ENCODE measurements at places on chromosomes 7 and 10. TPM values are rescaled to one million over a fixed set of nuclear protein-coding genes. Genes with fewer than 3 reads are reported as not detected.

The KLF6 gene
- 217 TPM for total RNA-seq

The LRRN3 gene
- total RNA-seq: 5.0 TPM

The NPFFR1 gene
- 0.20 TPM for total RNA-seq

The ATXN7L1 gene
- total RNA-seq: 13.4 TPM

GRCh38 chr10:14483417-14483816 is 152.7 kb upstream of the FRMD4A start:
- no peak for DNase-seq

DNA sequence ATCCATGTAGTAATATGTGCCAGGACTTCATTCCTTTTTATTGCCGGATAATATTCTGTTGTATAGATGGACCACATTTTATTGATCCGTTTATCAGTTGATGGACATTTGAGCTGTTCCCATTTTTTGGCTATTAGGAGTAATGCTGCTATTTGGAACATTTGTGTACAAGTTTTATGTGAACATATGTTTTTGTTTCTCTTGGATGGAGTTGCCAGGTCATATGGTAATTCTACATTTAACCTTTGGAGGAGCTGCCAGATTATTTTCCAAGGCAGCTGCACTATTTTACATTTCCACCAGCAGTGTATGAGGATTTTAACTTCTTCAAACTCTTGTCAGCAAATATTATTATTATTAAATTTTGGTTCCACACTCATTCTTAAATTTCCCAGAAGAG is 59.2 kb downstream of the C10orf90 start:
- DNase-seq: peak; percentile 6

DNA sequence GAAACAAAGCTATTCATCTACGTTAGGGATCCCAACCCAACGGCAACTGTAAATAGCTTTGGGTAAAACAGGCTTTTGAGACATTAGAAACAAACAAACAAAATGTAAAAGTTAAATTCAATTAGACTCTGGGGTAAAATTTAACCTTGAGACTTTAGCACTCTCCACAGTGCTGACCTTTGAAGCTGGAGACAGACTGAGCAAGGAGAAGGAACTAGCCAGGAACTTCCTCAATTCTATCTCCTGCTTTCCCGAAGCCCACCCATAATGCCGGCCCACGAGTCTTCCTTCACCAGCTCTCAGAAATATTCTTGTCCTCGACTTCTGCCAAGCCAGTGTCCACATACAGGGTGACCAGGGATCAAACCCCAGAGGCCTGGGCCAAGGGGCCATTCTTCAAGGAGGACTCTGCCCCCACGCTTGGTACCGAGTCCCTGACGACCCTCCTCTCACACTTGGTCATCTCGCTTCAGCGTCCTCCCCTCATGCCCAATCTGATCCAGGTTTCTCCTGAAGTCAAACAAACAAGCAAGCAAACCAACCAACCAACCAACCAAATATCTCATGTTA is 114.1 kb downstream of the HIPK2 start:
- DNase-seq: no peak

DNA sequence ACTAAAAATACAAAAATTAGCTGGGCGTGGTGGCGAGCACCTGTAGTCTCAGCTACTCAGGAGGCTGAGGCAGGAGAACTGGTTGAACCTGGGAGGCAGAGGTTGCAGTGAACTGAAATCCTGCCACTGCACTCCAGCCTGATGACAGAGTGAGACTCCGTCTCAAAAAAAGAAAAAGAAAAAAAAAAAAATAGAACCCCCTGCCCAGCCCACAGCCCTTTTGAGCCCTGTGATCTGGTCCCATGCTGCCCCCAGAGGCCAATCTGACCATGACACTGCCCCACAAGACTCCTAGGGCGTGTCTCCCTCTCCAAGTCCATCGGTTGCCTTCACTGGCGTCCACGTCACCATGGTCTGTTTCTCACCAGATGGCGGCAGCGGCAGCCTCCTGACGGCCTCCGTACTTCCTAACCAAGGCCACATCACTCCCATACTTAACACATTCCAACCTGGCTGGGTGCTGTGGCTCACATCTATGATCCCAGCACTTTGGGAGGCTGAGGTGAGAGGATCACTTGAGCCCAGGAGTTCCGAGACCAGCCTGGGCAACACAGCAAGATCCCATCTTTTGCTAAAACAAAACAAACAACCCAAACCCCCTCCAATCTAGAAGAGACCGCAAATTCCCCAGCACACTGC is 18.0 kb downstream of the STX1A start:
- DNase-seq: no peak

DNA sequence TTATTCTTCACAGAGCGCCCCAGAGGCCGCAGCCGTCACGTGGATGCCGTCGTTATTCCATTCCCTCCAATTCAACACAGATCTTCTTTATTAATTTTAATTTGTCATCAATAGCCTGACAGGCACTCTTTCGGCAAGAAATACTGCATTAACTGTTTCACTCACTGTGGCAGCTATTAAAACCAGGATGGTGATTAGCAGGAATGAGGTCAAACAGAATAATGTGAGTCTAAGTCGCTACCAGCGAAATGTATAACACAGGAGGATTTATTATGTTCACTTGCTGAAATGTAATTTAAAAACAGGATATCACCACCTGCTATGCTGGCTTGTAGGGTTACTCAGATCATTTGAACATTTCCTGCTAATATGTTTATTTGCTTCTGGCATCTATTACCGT is 74.2 kb upstream of the MGMT start:
- DNase-seq: no peak

DNA sequence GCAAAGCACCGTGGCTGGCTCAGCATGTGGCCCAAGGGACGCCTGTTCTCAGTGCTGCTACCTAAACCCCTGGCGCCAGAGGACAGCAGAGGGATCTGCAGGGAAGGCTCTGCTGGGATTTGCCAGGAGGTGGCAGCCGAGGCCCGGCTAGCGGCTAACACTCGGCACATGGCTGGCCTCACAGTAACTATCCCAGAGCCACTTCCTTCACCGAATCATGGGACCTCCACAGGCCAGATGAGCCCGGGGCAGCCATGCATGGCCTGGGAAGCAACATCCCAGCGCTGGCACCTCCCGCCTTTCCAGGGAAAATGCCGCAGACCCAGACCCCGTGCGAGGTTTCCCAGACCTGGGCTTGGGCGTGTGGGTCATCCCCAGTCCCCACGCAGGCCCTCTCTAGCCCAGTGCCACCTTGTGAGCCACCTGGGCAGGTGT is 36.4 kb downstream of the DPYSL4 start:
- peak; percentile 83 for DNase-seq

GRCh38 chr7:92769394-92769699 is 67.0 kb downstream of the CDK6 start:
- DNase-seq: no peak

- DNase-seq: no peak
Measured at GRCh38 chr7:20444030-20444800, 113.5 kb downstream of the ITGB8 start.

GRCh38 chr10:110556969-110557601 is 10.4 kb upstream of the SMC3 start:
- peak; percentile 34 for DNase-seq

DNA sequence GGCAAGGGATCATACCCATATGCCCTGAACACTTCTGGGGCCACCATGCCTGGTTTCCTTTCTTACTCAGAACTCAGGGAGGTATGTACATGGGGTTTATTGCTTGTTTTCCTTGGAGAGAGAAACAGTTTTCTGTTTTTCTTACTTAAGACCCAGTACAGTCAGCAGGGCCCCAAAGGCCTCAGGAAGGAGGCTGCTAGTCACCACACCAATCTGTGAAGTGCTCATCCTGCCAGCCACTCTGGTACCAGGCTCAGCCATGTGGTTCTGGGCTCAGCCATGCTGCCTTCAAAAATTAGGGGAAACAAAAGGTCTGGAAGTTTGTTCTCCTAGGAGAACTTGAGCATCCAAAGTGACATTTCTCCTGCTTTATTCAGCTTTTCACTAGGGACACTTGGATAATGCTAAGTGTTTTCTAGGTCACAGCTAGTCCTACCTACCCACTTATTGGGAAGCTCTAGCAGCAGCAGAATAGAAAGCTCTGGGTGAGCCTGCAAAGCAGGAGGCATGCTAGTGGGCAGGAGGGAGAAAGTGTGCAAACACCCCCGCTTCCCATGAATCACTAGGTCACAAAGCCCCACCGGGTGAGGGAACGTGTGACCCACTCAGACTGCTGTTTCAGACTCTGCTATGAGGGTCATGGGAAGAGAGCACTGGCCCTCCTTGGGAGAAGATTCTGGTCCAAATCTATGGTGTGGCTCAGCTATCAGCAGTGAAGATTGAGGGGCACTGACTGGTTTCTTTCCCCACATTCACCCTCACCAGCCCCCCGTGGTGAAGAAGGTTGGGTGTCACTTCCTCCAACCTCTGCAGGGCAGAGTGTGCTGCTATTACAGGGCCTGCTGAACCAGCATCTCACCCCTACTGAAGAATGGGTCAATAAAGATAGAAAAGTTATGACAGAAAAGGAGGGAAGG is 23.9 kb downstream of the NUDCD3 start:
- no peak for DNase-seq

GRCh38 chr7:135768467-135768866 is 19.9 kb upstream of the FAM180A start:
- no peak for DNase-seq

GRCh38 chr7:34389332-34390078 is 268.5 kb upstream of the NPSR1 start:
- no peak for DNase-seq

DNA sequence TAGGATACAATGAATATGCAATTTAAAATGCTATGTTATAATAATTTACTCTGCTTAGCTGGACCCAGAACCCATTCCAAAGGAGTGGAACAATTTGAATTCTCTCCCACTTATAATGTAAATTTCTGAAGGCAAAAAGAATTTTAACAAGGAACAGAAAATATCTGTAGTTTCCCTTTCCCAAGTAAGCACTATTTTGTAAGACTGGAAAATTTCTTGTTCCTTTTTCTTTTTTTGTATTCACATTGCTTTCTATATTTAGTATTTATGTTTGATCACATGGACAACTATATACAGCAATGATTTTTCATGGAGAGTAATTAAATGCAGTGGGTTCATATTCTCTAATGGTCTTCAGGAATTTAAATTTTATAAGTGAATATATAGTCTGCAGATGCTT is 127.4 kb downstream of the GPR85 start:
- no peak for DNase-seq

DNA sequence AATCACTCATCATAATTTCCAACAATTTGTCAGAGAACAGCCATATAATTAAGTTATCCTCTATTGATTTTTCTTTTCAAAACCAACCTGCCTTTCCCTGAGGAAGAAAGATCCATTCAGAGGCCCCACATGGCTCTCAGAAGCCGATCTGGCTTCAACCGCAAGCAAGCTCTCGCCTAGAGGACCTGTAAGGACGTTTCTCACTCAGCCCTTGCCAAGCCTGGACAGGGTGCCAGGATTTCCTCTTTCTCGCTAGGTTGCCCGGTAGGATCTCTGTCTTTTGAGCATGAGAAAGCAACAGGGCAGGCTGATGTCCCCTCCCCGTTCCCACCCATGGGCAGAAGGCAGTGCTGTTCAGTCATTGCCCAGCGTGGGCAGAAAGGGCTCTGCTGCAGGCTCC is 13.0 kb downstream of the AIFM2 start:
- no peak for DNase-seq

DNA sequence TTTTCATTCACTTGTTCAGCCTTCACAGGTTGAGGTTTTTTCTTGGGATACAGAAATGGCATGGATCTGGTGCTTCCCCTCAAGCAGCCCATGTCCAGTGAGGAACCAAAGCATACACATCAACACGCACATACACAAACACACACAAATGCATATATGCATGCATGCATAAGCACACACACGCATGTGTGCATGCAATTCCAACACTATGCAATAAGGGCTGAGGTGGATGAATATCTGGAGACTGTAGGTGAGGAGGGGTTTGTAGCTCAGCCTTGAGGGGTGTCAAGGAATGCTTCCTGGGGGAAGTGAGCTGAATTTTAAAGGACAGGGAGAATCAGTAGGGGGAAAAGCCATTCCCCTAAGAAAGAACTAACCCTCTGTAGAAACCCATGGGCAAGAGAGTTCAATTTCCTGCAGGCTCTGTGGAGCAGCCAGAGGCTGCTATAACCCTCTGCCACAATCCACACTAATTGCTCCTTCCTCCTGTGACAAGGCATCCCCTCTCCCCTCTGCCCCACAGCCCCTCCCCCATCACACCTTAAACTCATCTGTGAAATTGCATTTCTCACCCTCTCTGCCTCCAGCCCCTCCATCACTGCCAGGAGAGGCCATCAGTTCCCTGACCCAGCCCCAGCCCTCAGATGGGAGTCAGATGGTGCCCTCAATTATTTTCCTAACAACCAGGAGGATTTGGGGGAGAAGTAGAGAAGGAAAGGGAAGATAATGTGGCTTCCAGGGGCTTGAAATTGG is 316.4 kb downstream of the RPS24 start:
- no peak for DNase-seq

DNA sequence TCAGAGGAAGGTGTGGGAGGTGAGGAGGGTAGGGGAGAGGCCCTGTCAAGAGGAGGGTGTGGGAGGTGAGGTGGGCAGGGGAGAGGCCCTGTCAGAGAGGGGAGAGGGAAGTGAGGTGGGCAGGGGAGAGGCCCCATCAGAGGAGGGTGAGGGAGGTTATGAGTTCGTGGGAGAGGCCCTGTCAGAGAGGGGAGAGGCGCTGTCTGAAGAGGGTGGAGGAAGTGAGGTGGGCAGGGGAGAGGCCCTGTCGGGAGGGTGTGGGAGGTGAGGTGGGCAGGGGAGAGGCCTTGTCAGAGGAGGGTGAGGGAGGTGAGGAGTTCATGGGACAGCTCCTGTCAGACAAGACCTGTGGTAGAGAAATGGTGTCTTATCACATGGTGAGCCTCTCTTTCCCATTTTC is 74.4 kb downstream of the INPP5A start:
- peak; percentile 15 for DNase-seq

DNA sequence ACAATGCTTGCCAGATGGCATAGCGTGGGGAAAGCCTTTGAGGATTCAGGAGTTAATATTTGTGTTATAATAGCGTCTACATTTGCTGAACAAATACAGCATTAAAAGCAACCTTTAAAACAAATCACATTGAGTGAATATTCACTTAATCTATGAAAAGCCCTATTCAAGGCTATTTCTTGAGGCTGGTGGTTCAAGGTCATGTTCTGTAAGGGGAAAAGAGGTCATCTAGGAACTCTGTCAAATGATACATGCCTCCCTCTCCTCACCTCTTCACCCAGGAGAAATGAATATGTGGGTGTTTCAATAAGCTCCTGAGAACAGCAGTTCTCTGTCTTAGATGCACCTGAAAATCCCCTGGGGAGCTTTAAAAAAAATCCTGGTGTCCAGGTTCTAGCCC is 303.0 kb downstream of the ELMO1 start:
- no peak for DNase-seq

- no peak for DNase-seq
Measured at GRCh38 chr10:20288060-20288459, 471.8 kb downstream of the PLXDC2 start.

GRCh38 chr10:77430530-77430929 is 207.1 kb downstream of the KCNMA1 start:
- DNase-seq: no peak

- no peak for DNase-seq
Measured at GRCh38 chr7:102469972-102470825, 5.4 kb downstream of the LRWD1 start.

Data from left lung (tissue), 14 donors.